Activated T-helper 1 cell treated with anti-CD3 and anti-CD28 coated beads, Interleukin-2, amount 50 U/mL, for 16 hours (primary cell): ENCODE measurements at places on chromosomes 6 and 20.

GRCh38 chr6:165906-166305 lies 126.4 kb upstream of the DUSP22 start:
- DNase-seq = no peak

- DNase-seq = no peak
These were observed 43.8 kb upstream of the SEC63 start for GRCh38 chr6:108001696-108002231.

DNA sequence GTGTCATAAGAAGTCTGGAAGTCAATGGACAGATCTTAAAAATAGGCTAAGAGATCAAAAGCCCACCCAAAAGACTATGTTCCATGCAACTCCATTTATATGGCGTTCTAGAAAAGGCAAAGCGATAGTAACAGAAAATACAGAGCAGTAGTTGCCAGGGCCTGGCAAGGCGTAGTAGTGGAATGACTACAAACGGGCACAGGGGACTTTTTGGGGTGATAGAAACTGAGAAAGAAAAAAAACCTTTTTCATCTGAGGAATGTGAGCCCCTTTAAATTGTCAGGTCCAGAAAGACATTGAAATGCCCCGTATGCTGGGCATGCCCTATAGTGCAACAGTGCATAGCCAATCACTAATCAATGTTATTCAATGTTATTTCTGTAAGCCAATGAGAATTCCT lies 47.2 kb upstream of the FAM50B start:
- DNase-seq = no peak

GRCh38 chr20:20299904-20300303 lies 68.0 kb upstream of the INSM1 start:
- DNase-seq = no peak

- no peak for DNase-seq
These were observed 244.7 kb upstream of the PRND start for GRCh38 chr20:4476903-4477500.

GRCh38 chr20:51029963-51030920 lies 7.3 kb upstream of the KCNG1 start:
- no peak for DNase-seq

DNA sequence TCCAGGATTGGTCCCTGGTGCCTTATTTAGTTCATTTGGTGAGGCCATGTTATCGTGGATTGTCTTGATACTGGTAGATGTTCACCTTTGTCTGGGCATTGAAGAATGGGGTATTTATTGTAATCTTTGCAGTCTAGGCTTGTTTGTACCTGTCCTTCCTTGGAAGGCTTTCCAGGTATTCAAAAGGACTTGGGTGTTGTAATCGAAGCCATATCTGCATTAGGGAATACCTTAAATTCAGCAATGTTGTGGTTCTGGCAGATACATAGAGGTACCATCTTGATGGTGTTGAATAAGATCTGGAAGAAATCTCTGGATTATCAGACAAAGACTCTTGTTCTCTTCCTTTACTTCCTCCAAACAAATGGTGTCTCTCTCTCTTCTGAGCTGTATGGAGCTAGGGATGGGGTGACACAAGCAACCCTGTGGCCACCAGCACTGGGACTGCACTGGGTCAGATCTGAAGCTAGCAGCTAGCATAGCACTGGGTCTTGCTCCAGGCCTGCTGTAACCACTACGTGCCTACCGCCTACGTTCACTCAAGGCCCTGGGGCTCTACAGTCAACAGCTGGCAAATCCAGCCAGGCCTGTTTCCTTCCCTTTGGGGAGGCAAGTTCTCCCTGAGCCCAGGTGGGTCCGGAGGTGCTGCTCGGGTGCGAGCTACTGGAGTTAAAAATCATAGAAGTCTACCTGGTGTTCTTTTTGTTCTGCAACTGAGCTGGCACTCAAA lies 261.1 kb upstream of the CITED2 start:
- no peak for DNase-seq

DNA sequence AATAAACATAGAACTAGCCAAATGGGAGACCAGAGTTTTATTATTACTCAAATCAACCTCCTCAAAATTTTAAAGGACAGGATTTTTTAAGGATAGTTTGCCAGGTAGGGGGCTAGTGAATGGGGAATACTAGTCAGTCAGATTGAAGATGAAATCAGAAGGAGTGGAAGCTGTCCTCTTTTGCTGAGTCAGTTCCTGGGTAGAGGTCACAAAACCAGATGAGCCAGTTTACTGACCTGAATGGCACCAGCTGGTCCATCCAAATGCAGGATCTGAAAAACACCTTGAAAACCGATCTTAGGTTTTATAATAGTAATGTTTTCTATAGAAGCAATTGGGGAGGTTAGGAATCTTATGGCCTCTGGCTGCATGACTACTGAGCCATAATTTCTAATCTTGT lies 558.2 kb downstream of the PKHD1 start:
- no peak for DNase-seq

- DNase-seq = no peak
These were observed 55.0 kb upstream of the PLCB1 start for GRCh38 chr20:8077137-8077466.

GRCh38 chr20:45012682-45013302 lies 46.5 kb downstream of the STK4 start:
- no peak for DNase-seq

DNA sequence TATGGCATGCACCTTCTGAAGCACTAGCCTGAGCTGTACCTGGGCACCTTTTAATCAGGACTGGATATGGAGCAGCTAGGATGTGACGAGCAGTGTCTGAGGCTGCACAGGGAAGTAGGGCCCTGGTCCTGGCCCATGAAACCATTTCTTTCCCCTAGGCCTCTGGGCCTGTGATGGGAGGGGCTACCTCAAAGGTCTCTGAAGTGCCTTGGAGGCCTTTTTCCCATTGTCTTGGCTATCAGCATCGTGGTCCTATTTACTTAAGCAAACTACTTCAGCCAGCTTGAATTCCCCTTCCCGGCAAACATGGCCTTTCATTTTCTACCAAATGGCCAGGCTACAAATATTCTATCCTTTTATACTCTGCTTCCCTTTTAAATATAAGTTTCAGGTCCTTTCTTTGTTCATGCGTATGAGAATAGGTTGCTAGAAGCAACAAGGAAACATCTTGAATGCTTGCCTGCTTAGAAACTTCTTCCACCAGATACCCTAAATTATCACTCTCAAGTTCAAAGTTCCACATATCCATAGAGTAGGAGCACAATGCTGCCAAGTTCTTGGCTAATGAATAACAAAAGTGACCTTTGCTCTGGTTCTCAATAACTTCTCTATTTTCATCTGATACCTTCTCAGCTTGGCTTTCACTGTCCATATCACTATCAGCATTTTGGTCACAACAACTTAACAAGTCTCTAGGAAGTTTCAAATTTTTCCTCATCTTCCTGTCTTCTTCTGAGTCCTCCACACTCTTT lies 673.1 kb downstream of the HTR1B start:
- no peak for DNase-seq

DNA sequence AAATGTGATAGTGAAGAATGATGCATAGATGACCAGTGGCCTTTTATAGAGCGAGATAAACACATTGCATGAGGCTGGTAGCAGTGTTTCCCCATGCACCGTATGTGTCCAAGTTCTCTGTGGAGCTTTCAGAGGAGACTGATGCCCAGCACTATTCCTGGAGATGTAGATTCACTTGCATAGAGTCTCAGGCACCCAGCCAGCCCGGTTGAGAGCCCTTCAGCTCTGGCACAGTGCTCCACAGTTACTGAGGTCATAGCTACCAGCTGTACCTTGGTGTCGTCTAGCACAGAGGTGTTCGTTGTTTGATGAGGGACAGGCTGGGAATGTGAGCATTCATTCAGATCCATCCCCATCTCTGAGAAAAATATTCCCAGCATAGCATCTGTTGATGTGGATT lies 328.9 kb downstream of the FARS2 start:
- no peak for DNase-seq

DNA sequence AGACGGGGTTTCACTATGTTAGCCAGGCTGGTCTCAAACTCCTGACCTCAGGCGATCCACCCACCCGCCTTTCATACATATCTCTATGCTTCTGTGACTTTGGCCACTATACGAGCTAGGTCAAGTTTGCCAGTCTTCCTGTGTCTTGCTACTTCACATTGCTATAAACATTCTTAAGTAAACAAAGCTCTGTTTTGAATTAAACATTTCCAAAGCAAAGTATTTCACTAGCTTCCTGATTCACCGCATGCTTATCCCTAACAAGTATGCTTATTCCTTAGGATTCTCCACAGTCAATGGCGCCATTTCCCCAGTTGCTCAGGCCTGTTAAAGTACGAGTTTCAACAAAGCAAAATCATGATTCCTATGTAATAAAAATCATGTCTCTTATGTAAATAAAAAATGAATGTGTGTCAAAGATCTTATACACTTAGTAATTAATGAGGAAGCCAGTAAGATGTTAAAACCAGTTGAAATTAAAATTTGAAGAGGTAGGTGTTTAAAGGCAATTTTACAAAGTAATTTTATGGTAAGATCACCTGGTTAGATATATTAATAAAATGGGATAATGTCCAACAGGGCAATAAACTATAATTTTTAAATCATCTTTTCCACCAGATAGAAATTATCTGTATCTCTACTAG lies 88.5 kb downstream of the PRKN start:
- no peak for DNase-seq

DNA sequence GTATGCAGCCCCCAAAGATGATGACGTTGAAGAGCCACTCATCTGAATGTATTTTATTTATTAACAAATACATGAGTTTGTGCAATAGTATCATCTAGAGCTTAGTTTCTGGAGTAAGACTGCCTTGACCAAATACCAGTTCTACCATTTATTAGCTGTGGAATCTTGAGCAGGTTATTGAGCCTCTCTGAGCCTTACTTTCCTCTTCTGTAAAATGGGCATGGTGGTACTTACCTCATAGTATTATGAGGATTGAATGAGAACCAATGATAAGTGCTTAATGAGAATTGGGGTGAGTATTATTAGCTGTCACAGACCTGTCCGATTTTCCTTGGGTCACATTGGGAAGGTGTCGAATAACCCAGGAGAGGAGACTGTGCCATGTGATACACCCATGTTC lies 164.2 kb upstream of the RNF24 start:
- DNase-seq = no peak

GRCh38 chr6:154434662-154435061 lies 75.8 kb downstream of the CNKSR3 start:
- no peak for DNase-seq

DNA sequence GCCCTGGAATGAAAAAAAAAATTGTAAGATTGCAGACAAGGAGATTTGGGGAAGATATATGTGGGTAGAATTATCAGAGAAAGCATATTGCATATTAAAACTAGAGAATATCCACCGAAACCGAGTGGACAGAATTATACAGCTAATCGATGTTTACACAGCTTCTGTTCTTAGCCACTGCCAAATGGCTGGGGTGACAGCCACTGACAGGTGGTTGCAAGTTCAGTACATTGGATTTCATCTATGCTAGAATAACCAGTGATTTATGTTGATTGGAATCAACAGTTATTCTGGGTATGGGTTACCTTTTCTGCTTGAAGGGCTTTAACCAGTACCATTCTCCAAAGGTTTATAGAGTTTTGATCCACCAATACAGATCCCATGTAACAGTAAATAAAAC lies 48.4 kb upstream of the THEMIS start:
- DNase-seq = no peak

- no peak for DNase-seq
These were observed 46.6 kb upstream of the RNF24 start for GRCh38 chr20:4061987-4062386.

DNA sequence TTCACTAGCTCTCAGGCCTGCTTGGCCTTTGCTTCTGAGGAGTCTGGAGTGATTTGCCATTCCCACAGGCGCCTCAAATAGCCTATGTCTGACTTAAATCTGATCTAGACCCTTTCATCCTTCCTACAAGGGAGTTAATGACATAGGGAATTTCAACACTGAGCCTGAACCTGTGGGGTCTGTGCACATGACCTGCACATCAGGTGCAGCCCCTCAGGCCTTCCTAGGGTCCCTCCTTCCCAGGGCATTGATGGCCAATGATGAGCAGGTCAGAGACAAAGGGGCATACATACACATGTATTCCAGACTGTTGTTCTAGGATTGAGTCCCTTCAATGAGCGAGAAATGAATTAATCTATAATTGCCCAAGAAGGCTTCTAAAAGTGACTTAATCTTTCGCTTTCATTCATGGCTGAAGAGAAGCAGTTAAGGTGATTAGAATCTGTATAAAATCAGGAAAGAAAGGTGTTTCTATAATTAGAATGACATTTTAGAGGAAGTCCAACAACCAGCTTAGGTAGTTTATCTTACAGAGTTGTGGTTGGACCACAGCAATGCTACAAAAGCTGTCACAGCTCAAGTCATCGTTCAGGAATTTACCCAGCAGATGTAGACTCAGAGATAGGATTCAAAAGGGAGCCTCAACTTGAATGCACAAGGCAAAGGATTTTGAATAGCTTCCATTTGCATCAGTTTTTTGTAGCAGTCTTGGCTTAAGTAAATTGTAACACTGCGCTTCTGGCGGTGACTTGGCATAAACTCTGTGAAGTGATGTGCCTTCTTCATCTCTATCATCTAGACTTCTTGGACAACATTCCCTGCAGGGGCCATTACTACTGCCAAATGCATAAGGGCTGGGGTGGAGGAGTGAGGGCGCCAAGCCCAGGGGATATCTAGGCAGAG lies 27.0 kb upstream of the TBC1D7 start:
- DNase-seq = no peak

DNA sequence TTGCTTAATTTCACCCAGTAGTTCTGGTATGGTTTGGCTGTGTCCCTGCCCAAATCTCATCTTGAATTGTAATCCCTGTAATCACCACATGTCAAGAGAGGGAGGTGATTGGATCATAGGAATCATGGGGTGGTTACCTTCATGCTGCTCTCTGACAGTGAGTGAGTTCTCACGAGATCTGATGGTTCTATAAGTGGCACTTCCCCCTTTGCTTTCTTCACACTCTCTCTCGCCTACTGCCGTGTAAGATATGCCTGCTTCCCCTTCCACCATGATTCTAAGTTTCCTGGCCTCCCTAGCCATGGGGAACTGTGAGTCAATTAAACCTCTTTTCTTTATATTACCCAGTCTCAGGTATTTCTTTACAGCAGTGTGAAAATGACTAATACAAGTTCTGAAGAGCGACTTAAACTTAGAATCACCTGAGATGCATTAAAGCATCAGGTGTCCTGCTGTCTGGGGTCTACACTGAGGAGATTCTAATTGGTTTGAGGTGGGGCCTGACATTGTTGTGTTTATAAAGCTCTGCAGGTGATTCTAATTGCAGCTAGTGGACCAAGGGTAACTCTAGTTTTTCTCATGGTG lies 82.1 kb upstream of the DTNBP1 start:
- no peak for DNase-seq

DNA sequence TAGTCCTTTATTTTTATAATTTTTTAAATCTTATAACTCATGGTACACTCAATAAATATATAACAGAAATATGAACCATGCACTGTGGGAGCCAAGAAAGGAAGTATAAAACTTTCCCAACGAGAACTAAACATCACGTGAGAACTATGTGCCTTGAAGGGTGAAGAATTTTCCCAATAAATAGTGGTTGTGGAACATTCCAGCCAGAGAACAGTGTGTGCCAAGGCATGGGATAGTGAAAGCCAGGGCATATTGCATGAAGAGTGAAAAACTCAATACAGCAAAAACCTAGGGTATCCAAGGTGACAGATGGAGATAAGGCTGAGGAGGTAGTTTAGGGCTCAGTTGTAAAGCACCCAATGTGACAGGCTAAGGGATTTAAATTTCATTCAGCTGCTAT lies 86.1 kb downstream of the SIM1 start:
- no peak for DNase-seq

- DNase-seq = peak; percentile 47
These were observed 2.0 kb upstream of the SLC29A1 start for GRCh38 chr6:44221291-44221960.

GRCh38 chr6:151109361-151109760 lies 130.4 kb upstream of the AKAP12 start:
- DNase-seq = no peak
